Omental fat pad (tissue), 4 donors: ENCODE measurements at places on chromosomes 2 and 18. TPM values are rescaled to one million over a fixed set of nuclear protein-coding genes. Genes with fewer than 3 reads are reported as not detected.

The CHRNG gene
- not detected for total RNA-seq

The DSG1 gene
- not detected for total RNA-seq

The COLEC11 gene
- 4.5 TPM for total RNA-seq

The APLF gene
- 12.3 TPM for total RNA-seq

The CRYGC gene
- not detected for total RNA-seq

The THADA gene
- total RNA-seq, result 41.6 TPM

The UGT1A5 gene
- total RNA-seq, result not detected

The ABCG5 gene
- not detected for total RNA-seq

The DQX1 gene
- total RNA-seq, result not detected

The STK39 gene
- total RNA-seq, result 65.0 TPM

The GALR1 gene
- total RNA-seq, result 0.09 TPM

The PLB1 gene
- 6.3 TPM for total RNA-seq

DNA sequence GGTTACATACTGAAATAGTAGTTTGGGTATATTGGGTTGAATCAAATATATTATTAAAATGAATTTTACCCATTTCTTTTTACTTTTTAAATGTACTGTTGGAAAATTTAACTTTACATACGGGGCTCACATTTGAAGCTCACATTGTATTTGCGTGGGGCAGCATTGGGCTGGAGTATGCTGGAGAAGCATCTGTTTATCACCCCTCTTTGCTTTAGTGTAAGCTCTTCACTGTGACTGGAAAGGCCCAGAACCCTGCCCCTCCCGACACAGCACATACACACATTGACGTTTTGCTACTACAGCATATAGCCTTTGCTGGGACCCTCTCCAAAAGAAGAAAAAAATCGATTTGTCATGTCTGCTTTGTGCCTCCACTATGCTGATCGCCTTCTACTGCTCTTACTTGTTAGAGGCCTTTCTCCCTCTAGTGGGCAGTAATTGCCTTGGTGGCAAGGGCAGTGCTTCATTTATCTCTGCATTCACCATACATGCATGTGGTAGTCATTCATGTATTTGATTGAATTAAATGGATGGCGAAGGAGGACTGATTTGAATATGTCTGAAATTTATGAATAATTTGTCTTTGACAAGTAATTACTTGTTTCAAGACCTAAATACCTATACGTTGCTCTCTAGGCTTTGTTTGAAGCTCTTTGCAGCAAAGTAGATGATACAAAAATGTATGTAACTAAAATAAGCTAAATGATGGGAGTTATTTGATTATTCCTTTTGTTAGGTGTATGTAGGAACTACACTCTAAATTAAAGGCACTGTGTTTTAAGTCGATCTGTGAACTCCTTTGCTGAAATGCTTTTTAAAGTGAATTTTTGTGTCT is 37.4 kb downstream of the VAPA start:
- no peak for DNase-seq

DNA sequence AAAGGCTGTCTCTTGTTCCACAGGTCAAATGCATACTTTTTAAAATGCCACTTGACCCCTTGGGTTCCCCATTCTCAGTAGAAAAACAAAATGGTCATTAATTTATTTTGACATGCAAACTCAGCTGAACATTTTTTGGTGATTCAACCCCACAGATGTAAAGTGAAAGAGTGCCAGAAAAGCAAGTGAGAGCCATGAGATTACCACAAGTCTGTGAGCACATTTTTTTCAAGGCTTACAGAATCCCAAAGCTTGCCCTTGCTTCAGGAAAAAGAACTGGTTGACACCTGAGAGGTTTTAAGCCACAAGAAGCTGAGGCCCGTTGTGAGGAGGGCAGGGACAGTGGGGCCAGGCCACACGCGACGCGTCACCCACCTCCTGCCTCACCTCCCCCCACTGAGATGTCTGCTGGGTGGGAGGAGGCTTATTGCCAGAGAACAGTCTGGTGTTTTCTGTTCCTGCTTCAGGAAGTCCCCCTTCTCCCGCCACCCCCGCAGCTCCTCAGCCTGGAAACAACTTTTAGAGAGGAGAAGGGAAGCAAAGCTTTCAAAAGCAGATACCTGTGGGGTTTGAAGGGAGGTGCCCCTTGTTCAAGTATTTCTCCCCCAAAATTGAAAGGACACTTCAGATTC is 70.4 kb upstream of the CYP1B1 start:
- no peak for DNase-seq

DNA sequence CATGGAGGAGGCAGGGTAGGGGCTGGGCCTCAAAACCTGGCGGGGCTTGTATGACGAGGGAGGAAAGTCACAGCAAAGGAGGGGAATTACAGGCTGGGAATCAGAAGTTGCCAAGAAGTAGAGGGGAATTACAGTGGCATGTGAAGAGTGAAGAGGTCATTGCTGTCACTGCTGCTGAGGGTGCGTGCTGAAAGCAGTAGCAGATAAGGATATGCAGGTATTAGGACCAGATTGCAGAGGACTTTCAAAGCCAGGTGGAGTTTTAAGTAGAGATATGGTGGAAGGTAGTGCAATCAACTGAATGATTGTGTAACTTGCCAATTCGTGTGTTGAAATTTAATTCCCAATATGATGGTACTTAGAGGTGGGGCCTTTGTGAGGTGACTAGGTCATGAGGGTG is 19.4 kb upstream of the LRPPRC start:
- DNase-seq, result no peak

- DNase-seq, result no peak
These were observed 24.7 kb downstream of the BABAM2 start for GRCh38 chr2:27915191-27915590.

GRCh38 chr2:6474161-6475140 is 391.3 kb downstream of the CMPK2 start:
- no peak for DNase-seq

DNA sequence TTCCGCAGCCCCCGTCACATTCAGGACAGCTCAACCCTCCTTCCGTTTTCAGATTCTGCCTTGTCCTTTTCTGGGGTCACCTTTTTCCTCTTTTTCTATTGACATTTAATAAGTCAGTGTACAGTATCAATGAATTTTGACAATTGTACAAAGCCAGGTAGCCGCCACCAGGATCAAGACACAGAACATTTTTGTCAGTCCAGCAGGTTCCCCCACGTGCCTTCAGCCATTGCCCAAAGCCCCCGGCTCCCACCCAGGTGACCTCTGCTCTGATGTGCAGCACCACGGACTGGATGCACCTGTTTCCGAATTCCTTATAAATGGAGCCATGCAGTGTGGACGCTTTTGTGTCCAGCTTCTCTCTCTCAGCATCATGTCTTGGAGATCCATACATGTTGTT is 30.0 kb downstream of the CROCC2 start:
- no peak for DNase-seq

GRCh38 chr2:216436383-216436782 is 24.1 kb downstream of the SMARCAL1 start:
- no peak for DNase-seq

- no peak for DNase-seq
These were observed 958 bp upstream of the ALLC start for GRCh38 chr2:3656762-3657721.

GRCh38 chr18:29512203-29512602 is 1335.3 kb upstream of the CDH2 start:
- DNase-seq, result no peak

DNA sequence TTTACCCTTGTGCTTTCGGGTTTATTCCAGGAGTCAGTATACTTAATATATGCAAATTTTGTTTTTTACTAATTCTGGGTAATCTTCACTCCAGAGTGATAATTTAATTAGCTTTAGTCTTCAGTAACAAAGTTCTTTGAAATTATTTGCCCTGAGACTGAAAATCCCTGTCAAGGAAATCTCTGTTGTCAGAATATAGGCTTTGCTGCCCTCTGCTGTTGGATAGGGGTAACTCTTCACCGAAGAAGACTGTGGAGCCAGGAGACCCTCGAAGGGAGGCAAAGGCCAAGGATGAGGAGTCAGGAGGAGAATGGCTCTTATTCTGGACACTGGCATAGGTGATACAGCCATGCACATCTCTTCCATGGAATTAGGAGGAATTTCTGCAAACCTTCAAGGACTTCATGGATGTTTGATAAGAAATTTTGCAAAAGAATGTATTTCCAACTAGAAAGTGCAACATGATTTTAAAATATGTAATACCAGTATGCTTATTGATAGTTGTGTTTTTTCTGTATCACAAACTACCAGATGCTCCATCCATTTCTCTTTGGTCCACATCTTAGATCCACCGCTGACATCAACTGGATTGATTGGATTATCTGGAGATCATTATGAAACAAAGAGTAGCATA is 182.3 kb downstream of the RDH14 start:
- DNase-seq, result no peak

GRCh38 chr18:57909620-57910019 is 106.5 kb upstream of the ATP8B1 start:
- DNase-seq, result no peak

DNA sequence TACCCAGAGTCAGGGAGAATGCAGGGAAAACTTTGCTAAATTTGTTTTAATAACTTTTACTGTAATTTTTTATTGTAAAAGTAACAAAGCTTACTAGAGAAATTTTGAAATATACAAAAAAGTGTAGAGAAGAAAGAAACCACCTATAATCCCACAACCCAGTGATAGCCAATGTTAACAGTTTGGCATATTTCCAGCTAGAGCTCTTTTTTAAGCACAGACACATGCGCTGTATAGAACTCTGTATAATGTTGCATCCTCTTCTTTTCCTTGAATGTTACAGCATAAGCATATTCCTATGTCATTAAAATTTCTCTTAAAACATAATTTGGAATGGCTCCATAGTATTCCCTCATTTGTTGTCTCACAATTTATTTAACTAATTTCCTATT is 37.4 kb upstream of the EPAS1 start:
- DNase-seq, result no peak

GRCh38 chr18:51867767-51868166 is 472.2 kb upstream of the DCC start:
- no peak for DNase-seq

DNA sequence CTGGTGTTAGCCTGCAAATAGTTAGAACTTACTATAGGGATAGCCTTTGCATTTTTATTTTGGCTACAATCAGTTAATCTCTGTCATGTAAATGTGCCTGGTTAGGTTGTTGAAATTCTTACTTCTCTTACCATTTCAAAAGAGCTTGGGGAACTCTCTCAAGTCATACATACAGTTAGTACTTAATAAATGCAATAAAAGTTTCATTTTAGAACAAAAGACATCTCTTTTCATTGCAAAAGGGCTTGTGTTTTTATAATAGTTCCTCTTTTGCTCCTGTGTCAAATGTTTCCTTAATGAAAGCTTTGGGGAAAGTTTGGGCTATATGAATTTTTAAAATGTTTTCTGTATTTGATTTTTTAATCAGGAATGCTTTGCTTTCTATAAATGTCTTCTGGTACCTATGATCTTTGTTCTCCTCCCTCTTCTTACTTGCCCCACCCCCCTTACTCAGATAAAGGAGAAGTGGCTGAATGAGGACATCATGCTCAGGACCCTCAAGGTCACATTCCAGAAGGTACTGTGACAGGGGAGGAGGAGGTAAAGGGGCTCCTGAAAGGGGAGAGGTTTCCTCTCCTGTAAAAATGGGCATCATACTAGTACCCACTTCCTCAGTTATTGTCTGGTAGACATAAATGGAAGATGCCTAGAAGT is 13.6 kb downstream of the PTPN18 start:
- DNase-seq, result no peak

DNA sequence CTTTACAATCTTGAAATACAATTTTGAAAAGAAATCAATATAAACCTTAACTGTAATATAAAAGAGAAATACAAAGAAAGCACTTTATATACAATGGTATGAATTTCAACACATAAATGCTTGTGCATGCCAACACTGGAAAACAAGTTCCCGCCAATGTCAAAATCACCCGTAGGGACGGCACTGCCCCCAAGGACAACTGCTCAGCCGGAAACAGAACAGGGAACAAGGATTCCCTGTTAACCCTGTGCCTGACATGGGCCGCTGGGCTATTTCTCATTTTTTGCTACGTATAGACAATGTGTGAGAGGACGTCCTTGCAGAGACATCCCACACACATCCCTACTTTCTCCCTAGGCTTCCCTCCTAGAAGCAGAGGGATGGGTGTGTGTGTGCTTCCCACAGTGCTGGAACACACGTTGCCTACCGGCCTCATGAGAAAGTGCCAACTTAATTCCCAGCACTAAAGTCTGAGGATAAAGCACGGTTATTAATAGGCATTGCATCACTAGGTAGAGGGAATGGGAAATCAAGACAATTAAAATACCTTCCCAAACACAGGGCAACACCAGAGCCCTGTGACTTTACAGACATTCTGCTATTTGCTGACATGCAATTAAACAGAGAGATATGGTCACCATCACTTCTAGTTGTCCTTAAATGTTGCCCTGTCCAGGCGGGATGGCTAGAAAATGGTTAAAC is 14.4 kb downstream of the AFG3L2 start:
- no peak for DNase-seq

- DNase-seq, result no peak
These were observed 4.3 kb downstream of the ITGAV start for GRCh38 chr2:186594001-186594722.

- DNase-seq, result no peak
These were observed 128.4 kb downstream of the IRS1 start for GRCh38 chr2:226671141-226671676.

DNA sequence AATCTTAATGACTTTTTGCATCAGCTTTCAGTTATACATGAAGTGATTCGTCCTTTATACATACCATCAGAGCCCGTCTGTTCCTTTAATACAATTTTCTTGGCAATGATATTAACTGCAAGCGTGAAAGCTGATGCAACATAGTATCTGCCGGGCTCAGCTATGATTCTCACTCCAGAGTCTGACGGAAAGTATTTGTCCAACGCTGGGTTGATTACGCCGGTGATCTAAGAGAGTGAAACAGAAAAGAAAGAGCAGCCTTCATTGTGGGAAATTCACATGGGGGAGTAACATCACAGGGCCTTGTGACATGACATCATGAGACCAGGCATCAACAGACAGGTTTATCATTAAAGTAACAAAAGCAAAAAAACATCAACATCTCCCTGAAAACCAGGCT is 6.2 kb downstream of the ODC1 start:
- DNase-seq, result no peak

DNA sequence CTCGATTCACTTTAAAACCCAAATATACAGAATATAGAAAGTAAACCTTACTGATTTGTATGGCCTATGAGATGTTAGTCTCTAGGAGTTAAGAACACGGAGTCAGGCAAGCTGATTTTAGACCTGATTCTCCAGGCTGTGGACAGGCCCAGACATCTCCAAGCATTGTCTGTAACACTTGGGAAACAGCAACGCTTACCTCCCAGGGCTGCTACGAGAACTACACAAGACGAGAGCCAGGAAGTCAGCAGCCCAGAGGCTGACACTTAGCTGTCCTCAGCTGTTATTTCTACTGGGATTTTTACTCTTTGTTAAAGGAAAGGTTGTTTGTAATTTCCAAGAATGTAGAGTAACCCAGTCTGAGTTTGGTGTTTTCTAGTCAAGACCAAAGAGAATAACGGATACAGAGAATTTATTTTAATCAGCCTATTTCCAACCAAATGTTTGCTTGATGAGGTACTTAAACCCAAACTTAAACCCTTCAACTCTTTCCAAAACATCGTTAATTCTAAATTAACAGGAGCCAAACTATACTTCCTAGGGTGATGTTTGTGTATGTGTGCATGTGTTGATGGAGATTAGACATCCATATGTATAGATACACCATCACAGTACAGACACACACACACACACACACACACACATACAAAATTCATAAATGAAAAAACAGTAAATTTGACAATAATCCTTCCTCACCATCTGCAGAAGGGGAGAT is 123.4 kb downstream of the LAMA1 start:
- DNase-seq, result no peak

GRCh38 chr2:155424518-155424917 is 726.0 kb downstream of the KCNJ3 start:
- DNase-seq, result no peak

- no peak for DNase-seq
These were observed 351.0 kb downstream of the GALR1 start for GRCh38 chr18:77600674-77601073.

GRCh38 chr2:100418406-100418962 is 1.0 kb upstream of the CHST10 start:
- DNase-seq, result no peak
